ENCODE measurements at places on chromosomes 4 and X.

- DNase-seq = no peak
Measured at GRCh38 chrX:20989361-20989760, 384.9 kb upstream of the CNKSR2 start.

GRCh38 chrX:17994429-17994828 is 133.3 kb upstream of the RAI2 start:
- DNase-seq = no peak

DNA sequence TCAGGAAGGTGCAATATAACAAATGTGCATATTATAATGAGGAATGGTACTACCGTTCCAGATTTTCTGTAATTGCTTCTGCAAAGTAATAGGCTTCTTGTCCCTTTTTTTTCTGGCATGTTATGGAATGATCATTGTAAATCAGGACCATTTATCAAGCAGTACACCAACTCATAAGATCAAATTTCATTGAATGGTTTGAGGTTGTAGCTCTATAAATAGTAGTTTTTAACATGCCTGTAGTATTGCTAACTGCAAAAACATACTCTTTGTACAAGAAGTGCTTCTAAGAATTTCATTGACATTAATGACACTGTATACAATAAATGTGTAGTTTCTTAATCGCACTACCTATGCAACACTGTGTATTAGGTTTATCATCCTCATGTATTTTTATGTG is 12.6 kb downstream of the IBSP start:
- DNase-seq = no peak

- no peak for DNase-seq
Measured at GRCh38 chrX:140715787-140716186, 6.2 kb downstream of the LINC00632 start.

GRCh38 chr4:120005076-120005475 is 61.6 kb downstream of the MAD2L1 start:
- DNase-seq = no peak

DNA sequence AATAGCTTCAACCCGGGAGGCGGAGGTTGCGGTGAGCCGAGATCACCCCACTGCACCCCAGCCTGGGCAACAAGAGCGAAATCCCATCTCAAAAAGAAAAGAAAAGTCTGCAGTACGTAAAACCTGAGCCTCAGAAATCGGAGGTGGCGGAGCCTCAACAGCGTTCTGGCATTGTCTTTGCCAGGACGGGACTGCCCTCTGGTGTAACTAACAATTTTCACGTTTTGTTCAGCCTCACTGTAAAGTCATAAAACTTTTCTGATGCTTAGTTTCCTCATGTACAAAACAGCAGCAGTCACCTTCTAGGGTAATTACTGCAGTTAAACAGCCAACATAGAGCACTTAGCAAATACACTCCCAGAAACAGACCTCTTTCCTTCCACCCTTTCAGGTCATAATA is 121.7 kb downstream of the RBM47 start:
- peak; percentile 2 for DNase-seq

DNA sequence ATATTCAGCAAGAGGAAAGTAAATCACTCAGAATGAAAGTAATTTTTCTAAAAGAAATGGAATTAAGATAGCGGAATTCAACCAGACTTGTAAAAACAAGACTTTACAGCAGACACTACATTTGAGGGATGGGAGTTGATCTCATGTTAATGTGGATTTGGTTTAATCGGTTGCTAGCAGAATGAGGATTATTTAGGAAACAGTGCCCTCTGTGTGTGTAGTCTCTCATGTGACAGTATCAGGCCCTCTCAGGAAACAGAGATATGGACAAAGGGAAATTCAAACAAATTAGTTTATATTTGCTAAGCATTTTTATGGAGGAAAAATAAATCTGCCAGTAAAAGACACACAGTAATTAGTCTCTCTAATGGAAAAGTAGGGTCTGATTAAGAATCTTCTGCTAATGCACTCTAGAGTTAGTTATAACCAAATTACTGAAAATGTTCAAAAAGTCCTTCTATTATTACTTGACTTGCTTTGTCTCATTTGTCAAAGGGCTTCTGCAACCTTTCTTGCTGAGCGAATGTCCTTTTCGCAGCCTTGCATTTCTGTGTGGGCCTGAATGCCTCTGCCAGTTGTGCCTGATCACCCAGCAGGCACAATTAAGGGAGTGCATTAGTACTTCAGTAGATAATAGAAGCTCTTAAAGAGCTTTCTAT is 1282.3 kb upstream of the TENM3 start:
- no peak for DNase-seq

DNA sequence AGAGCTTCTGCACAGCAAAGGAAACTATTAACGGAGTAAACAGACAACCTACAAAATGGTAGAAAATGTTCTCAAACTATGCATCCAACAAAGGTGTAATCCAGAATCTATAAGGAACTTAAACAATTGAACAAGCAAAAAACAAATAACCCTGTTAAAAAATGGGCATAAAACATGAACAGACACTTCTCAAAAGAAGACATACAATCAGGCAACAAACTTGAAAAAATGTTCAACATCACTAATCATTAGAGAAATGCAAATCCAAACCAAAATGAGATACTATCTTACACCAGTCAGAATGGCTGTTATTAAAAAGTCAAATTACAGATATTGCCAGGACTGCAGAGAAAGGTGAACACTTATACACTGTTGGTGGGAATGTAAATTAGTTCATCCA is 309.6 kb upstream of the KLF3 start:
- DNase-seq = no peak

DNA sequence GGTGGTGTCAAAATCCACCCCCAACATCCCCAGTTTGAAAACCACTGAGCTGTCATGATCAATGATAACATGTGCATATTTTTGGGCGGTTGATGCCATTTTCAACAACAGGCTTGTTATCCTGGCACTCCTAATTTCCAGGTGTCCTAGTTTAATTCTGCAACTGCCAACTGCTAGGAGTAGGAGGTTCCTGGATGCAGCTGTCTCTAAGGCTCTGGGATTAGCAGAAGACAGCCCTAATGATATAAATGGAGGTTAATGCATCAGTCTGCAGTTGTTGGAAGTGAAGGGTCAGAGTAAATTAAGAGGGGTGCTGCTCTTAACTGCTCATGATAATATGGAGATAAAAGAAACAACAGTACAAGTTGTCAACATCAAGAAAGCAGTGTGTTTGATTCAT is 23.8 kb downstream of the ARFIP1 start:
- no peak for DNase-seq

DNA sequence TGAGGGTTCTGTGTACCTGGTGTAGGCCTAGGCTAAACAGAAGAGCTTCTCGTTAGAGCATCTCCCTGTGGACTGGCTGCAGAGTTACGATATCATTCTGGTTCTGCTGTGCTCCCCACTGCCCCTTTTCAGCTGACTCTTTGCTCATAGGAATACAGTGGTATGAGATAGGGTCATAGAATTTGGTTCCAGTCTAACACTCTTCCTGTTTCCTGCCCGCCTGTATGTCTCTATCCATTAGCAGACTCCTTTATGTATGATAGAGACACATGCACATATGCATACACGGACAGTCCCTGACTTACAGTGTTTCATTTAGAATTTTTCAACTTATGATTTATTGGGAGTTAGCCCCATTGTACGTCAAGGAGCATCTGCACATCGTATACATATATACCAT is 15.3 kb downstream of the RNF4 start:
- no peak for DNase-seq

DNA sequence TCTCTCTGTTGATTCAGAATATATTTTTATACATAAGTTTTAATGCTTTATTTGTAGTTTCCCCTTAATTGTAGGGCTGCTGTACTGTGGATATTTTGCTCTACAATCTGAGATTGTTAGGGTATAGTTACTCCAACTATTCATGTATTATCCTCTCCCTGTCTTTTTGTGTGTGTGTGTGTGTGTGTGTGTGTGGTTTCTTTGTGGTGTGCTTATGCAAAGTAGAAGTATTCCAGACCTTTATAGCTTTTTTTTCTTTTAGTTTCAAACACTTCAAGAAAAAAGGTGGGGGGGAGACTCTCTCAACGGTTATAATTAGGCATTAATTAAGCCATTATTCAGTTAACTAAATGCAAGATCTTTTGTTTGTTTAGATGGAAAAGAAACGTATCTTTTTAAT is 6.7 kb downstream of the SMAD1 start:
- no peak for DNase-seq

DNA sequence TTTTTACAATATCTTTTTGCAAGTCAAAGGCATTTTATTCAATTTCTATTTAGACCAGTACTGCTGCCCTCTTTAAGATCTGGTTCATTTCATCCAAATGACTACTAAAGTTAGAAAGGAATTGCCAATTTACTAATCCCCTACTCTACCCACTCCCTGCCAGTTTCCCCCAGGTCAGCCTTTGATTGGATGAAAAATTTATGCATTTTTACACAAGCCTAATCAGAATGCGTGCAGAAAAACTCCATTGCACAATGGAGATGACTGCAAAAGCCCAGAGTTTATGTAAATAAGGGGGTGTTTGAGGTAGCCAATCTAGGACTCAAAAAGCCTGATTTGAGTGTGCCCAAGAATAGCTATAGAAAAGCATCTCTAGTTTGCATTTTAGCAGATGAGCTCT is 310.6 kb downstream of the PABPC4L start:
- DNase-seq = no peak

GRCh38 chr4:38805530-38806145 is 1.0 kb upstream of the TLR1 start:
- DNase-seq = peak; percentile 39

DNA sequence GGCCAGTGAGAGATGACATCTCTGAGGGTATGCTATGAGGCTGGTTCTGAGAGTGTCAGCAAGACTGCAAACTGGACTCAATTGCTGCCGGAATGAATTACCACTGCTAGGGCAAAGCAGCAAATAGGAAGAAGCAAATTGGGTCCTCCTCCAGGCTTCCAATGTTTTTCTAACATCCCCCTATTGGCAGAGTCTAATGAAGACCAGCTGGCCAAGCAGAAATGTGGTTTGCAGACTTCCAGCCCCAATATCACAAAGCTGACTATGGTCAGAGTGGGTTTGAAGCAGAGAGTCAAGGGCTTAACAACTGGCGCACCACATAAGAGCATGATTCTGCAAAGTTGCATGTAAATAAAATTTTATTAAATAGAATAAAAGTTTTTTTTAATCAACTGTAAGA is 225.4 kb upstream of the GLRA2 start:
- no peak for DNase-seq

GRCh38 chr4:185708348-185708747 is 103.6 kb downstream of the SORBS2 start:
- DNase-seq = no peak

DNA sequence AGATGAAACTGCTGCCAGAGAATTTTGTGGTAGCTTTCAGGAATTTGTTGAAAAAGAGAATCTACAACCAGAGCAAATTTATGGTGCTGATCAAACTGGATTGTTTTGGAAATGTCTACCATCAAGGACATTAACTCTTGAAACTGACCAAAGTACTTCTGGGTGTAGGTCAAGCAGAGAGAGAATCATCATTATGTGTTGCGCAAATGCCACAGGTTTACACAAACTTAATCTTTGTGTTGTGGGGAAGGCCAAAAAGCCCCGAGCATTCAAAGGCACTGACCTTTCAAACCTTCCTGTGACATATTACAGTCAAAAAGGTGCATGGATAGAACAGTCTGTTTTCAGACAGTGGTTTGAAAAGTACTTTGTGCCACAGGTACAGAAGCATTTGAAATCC is 2.1 kb downstream of the TIGD2 start:
- DNase-seq = no peak

- no peak for DNase-seq
Measured at GRCh38 chrX:114619874-114620273, 36.0 kb downstream of the HTR2C start.

DNA sequence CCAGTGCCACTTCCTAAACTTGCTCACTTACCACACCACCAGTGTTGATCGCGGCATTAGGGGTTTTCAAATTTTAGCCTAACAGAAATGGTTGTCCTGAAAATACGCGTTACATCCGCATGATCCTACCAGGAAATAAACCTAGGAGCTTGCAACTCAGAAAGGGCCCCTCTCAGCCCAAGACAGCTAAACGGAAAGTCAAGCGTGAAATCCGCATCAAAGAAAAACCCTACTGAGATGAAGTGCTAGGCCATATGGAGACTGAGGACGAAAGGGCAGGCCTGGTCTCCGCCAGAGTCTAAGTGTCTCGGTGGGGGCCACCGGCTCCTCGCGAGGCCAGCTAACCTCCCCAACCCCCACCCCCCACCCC is 626 bp downstream of the YTHDC1 start:
- DNase-seq = peak; percentile 49

DNA sequence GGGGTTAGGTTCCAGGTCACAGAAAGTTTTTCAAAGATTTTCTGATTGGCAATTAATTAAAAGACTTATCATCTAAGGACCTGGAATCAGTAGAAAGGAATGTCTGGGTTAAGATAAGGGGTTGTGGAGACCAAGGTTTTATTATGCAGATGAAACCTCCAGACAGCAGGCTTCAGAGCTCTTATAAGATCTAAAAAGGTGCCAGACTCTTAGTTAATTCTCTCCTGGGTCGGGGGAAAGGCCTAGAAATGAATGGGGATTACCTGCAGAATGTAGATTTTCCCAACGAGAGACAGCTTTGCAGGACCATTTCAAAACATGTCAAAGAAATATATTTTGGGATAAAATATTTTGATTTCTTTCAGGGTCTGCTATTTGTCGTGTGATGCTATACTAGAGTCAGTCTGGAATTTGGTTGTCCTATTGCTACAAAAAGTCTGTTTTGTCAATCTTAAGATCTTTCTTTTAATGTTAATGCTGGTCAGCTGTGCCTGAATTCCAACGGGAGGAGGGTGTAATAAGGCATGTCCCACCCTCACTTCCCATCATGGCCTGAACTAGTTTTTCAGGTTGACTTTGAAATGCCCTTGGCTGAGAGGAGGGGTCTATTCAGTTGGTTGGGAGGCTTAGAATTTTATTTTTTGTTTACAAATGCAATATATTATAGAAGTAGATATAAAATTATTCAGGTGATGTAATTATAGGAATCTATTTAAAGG is 15.8 kb downstream of the EGF start:
- DNase-seq = no peak

- no peak for DNase-seq
Measured at GRCh38 chr4:41178372-41179370, 35.7 kb downstream of the APBB2 start.

DNA sequence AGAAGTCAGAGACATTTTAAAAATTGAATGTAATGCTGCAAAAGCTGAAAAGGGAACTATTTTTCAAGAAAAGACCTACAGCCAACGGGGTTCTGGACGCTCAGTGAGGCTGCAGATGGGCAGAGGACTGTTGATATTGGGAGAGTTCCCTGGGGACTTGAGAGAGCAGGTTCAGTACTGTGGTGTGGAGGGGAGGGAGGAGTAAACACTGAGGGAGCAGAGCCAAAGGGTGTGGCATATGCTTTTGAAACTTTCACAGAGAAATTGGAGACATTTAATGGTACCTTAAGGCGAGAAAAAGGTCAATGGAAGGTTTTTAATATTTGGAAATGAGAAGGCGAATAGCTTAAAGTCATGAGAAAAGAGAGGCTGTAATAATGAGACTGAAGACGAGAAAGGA is 62.2 kb upstream of the GPM6A start:
- DNase-seq = no peak

All from CD4-positive, alpha-beta T cell treated with Interleukin-10 for 1 hour (primary cell).